T47D (cell line): ENCODE measurements at places on chromosomes 7 and 10.

DNA sequence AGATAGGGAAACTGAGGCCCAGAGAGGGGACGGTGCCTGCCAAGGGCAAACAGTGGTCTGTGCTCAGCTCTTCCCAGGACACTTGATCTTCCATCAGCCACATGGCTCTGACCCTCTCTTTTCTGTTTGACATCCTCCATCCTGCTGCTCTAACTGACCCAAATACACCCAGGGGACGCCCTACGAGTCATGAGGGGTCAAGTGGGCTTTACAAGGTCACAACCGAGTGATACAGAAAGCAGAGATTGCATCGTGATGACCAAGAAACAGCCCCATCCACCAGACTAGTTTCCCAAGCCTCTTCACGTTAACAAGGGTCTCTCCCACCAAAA is 131.2 kb upstream of the UNC5B start:
- DNase-seq: no peak

- DNase-seq: no peak
Observed at GRCh38 chr7:123024989-123025758, 29.7 kb upstream of the TAS2R16 start.

DNA sequence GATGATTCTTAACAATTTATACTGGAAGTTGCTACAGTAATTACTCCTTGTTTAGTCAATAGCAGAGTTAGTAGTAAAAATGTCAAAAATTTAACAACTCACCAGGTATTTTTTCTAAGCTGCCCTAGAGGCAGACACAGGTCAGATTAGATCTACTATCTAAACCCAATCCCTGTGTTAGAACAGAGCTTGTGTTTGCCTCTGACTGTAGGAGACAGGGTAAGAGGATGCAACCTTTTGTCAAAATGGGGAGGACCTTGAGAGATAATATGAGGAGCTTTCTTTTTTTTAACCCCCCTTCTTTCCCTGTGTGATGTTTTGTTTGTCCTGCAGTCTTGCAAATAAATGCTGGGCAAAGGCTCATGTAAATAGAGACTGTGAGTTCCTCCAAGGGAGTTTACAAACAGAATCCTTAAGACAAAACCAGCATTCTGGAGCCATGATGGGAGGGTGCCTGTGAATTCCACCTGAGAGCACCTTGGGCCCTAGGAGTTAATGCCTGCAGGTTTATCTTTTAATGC is 353.1 kb downstream of the GATA3 start:
- DNase-seq: peak; percentile 78

DNA sequence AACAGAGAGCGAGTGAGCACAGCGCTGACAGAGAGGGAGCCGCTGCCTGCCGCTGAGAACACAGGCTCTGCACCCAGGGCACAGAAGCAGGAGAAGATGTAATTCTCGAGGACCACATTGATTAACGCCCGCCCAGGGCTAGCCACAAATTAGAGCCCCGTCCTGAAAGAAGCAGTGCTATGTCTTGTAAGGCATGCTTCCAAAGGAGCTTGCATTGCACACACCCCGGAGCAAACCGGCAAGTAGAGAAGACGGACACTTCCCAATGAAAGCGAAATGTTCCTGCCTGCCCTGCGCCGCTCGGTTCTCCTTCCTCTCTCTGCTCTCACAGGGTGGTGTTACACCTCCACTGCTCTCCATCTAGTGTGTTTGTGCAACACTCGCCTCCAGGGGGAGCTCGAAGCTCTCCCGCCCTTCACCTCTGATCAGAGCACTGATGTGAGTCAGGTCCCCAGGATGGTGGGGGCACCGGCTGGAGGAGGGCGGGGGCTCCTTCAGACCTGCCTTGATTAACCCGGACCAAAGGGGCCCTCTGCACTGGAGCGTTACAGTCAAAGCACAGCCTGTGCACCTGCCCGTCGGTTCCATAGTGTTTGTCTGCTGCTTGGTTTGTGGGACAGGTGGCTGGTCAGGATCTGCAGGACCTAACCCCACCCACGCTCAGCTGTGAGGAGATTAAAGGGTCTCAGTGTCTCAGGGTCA is 316.5 kb downstream of the ADARB2 start:
- DNase-seq: peak; percentile 78

GRCh38 chr7:139937715-139938114 is 108.7 kb downstream of the TBXAS1 start:
- DNase-seq: no peak

DNA sequence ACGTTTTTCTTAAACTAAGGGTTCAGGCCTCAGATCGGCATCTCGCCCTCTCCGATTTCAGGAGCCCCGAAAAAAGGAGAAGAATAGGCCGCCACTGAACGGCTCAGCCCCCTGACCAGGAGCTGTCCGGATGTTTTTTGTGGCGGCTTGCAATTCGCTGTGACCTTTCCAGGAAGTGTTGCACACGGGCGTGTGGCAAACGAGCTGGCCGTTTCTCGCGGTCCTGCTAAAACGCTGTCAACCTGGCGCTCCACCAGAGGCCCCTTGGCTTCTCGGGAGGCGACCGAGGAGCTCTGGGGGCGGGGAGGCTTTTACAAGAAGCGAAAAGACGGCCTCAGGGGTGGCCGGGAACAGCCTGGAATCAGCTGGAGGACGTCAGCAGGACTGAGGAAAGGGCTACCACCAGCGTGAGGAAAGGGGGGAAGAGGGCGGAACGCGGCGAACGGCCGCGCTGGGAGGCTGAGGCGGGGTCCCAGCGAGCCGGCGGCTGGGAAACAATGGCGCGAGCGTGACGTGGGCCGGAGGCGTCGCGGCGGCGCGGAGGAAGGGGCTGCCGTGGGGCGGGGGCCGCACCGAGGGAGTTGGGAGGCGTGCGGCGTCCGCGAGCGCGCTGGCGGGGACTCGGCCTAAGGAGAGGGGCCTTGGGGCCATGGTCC is 493 bp downstream of the NT5C2 start:
- DNase-seq: peak; percentile 75

GRCh38 chr10:110399106-110399964 is 94.6 kb upstream of the SMNDC1 start:
- DNase-seq: peak; percentile 44

GRCh38 chr10:88439932-88440331 is 143.2 kb downstream of the RNLS start:
- peak; percentile 58 for DNase-seq

GRCh38 chr7:104886651-104887050 is 127.4 kb upstream of the KMT2E start:
- no peak for DNase-seq

DNA sequence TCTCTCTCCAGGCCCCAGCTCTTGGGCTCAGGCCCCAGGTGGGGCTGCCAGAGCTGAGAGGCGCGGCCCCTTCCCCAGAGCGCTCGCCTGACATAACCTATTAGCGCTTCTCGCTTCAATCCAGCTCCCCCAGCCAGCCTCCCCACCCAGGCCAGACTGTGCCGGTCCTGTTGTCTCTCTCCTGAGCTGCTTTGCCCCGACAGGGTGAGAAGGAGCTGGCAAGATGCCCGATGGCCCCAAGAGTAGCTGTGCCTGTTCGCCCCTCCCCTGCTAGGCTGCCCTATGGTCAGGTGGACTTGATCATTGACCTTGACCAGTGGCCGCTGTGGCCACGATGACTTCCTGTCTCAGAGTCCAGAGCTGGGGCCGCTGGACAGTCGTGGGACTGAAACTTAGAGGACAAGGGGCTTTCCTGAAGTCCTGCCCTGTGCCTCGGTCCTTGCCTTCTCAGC is 9.1 kb downstream of the TMEM270 start:
- no peak for DNase-seq

- no peak for DNase-seq
Observed at GRCh38 chr10:129274748-129275474, 192.1 kb upstream of the MGMT start.

- DNase-seq: no peak
Observed at GRCh38 chr7:83562289-83562688, 86.7 kb downstream of the SEMA3E start.

- DNase-seq: no peak
Observed at GRCh38 chr10:129544205-129545202, 77.5 kb downstream of the MGMT start.

- no peak for DNase-seq
Observed at GRCh38 chr10:35396560-35397434, 60.5 kb downstream of the CCNY start.

- DNase-seq: no peak
Observed at GRCh38 chr7:99573257-99573656, 14.8 kb downstream of the ZNF655 start.

GRCh38 chr10:101968940-101969321 is 87.0 kb downstream of the ARMH3 start:
- DNase-seq: no peak

- DNase-seq: peak; percentile 40
Observed at GRCh38 chr7:153193144-153193595, 433.6 kb downstream of the ACTR3B start.
